ENCODE measurements at places on chromosomes 13 and 19.
A peak's percentile ranks its signal among the peaks of the same experiment; 100 is the strongest.

DNA sequence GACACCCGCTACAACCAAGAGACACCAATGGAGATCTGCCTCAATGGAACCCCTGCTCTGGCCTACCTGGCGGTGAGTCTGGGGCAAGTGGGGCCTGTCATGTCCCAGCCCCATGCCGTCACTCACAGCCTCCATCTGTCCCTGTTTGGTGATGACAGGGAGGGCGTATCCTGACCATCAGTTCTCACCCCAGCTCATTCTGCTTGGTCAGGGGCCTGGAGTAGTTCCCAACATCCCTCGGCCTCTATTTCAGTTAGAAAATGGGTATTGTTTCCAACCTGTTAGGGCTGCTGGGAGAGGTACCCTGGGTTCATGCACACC lies 18.2 kb downstream of the HIPK4 start:
- DNase-seq: no peak

DNA sequence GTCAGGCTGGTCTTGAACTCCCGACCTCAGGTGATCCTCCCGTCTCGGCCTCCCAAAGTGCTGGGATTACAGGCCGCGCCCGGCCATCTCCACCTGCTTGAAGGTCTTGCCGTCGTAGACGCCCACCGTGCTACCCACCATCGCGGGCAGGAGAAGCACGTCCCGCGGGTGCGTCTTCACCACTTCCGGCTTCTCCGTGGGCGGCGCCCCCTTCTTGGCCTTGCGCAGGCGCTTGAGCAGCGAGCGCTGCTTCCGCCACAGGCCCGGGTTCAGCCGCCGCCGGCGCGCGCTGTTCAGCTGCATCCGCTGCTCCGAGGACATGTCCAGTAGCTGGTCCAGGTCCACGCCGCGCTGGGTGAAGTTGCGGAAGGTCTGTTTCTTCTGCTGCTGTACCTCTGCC lies 21.6 kb downstream of the EFNA2 start:
- no peak for DNase-seq

- no peak for DNase-seq
These were observed 68.3 kb downstream of the ZNF431 start for GRCh38 chr19:21210037-21210621.

DNA sequence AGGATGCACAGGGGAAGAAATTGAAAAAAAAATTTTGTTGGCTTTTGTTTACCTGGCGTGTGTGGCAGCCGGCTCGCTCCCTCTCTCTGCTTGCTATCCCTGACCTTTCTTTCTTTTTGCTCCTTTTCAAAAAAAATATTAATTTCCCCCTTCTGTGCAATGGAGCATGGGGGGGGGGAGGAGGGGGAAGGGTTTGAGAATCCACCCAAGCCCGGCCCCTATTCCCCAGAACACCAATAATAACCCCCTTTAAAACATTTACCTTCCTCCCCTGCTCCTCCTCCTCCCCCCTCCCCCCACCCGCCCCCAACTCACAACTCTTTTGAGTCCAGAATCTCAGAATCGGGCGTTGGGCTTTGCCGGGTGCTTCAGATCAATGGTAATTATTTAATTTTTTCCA lies 28.4 kb downstream of the NFIX start:
- DNase-seq: peak; percentile 43

DNA sequence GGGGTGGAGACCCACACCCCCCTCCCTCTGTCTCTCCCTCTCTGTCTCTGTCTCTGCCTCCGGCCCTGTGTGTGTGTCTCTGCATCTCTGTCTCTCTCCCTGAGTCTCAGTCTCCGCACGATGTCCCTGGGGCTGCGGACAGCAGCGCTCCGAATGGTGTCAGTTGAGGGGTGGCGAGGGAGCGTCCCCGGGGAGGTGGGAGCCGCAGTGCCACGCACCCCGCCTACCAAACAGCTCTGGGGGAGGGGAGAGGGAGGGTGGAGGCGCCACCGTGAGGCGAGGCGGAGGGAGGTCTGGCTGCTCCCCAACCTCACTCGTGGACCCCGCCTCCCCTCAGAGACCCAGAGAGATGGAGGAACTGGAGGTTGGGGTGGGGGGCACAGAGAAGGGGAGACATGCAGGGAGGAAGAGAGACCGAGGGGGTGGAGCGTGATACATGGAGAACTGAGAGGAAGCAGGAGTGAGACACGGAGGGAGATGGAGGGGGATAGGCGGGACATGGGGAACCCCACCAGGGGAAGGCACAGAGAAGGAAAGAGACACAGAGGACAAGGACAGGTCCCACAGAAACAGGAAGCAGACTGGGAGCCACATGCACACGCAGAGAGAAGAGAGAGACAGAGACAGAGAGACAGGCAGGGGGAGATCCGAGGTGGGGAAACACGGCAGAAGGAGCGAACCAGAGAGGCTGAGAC lies 7.2 kb downstream of the ERFL start:
- DNase-seq: no peak

GRCh38 chr13:33547035-33547434 lies 261.5 kb upstream of the STARD13 start:
- no peak for DNase-seq

GRCh38 chr19:53945441-53945840 lies 17.3 kb upstream of the CACNG8 start:
- DNase-seq: no peak

- peak; percentile 10 for DNase-seq
These were observed 11.8 kb downstream of the TUBGCP3 start for GRCh38 chr13:112576191-112576590.

DNA sequence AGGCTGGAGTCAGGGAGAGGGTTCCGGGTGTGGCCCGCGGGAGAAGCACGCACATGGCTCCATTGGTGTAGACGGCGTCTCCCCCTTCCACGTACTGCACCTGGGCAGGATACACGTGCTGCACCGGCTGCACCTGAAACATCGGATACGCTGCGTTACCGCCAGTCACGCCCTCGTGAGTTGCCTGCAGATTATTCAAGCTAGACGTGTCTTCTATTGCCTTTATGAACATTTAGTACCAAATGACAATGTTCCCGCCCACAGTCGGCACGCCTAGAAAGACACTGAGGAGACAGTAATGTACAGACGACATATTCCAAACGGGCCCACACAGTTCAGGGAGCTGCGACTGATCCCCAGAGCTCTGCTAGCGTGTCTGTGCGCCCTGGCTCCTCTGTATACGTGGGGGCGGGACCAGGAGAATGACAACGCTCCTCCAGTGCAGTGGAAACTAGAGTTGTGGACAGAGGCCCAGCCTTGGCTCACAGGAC lies 64.1 kb upstream of the RANBP3 start:
- DNase-seq: no peak

GRCh38 chr19:38931521-38931793 lies 713 bp downstream of the MRPS12 start:
- DNase-seq: no peak

- no peak for DNase-seq
These were observed 22.6 kb downstream of the THSD1 start for GRCh38 chr13:52383366-52383765.

- no peak for DNase-seq
These were observed 30.8 kb upstream of the LDLR start for GRCh38 chr19:11058246-11059030.

- no peak for DNase-seq
These were observed 253.6 kb upstream of the MAB21L1 start for GRCh38 chr13:35729926-35730627.

- DNase-seq: no peak
These were observed 242.6 kb downstream of the KCTD12 start for GRCh38 chr13:76643596-76643995.

GRCh38 chr13:43528992-43529391 lies 257.8 kb downstream of the ENOX1 start:
- DNase-seq: no peak

DNA sequence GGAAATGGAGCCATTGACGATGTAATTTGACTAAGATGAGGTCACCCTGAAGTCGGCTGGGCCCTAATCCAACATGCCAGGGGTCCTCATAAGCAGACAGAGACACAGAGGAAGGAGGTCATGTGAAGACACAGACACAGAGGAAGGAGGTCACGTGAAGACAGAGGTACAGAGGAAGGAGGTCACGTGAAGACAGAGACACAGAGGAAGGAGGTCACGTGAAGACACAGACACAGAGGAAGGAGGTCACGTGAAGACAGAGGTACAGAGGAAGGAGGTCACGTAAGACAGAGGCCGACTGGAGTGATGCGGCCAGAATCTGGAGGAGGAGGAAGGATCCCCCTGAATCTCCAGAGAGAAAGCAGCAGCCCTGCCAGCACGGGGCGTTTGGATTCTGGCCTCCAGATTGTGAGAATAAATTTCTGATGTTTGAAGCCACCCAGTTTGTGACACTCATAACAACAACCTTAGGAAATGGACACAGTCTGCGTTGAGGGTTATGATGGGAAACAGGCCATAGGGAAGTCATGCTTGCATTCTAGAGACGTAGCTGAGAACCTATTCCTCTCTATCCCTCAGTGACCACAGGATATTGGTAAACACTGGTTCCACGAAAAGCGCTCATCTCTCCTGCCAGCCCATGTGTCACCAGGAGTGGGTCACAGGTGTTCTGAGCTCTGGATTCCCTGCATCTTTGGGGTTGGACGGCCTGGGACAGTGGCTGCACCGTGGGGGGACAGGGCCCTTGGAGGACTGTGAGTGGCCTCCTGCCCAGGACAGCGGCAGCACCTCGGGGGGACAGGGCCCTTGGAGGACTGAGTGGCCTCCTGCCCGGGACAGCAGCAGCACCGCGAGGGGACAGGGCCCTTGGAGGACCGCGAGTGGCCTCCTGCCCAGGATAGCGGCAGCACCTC lies 108.5 kb downstream of the SOX1 start:
- DNase-seq: no peak

- no peak for DNase-seq
These were observed 771.2 kb downstream of the SLITRK6 start for GRCh38 chr13:85028035-85028434.

- no peak for DNase-seq
These were observed 17.7 kb downstream of the TMEM272 start for GRCh38 chr13:51827254-51827653.

DNA sequence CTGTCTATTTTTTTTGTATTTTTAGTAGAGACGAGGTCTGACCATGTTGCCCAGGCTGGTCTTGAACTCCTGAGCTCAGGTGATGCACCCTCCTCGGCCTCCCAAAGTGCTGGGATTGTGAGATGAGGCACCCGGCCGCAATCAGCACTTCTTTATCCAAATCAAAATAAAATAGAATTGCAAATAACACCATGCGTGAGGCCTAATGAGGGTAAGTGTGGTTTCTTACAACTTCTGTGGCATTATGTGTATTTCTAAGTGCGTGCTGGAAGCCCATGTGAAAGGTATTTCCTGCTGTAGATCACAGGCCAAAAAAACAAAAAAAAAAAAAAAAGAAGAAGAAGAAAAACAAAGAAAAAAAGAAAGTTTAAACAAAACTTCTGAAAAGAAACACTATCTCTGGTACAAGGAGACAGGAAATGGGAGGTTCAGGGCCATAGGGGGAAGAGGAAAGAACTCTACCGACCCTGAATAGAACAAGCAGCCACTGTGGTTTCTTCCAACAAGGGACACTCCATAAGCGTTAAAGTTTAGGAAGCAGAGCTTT lies 3.0 kb upstream of the GRAMD1A start:
- DNase-seq: no peak

DNA sequence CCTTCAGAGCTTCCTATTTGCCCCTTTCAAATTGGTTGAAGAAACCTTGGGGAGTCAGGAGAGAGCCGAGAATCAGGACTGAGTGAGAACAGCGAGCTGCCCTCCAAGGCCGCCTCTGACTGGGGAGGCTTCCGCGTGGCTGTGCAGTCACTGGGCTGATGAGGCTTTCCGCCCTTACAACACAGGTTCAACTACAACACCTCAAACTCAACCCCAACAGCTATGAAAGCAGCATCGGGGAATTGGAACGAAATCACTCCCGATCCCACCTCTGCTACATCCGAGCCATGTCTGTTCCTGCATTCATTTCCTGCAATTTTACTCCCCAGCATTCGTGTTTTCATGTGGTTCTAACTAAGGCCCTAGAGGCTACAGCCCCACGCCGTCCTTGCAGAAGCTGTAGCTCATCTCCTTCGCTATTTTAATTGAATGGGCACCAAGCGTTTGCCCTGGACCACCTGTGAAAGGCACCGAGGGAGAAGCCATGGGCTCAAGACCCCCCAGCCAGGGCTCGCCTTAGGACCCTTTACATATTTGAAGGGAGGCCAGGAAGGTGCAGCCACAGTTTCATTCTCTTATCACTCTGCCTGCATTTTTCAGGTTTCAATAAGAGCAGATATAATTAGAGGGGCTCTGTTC lies 12.3 kb upstream of the RASA3 start:
- no peak for DNase-seq

GRCh38 chr19:11448923-11449554 lies 13.6 kb downstream of the PRKCSH start:
- DNase-seq: no peak

GRCh38 chr13:100115693-100116254 lies 26.9 kb downstream of the PCCA start:
- no peak for DNase-seq

GRCh38 chr19:9891609-9892373 lies 44.5 kb downstream of the OLFM2 start:
- DNase-seq: no peak

DNA sequence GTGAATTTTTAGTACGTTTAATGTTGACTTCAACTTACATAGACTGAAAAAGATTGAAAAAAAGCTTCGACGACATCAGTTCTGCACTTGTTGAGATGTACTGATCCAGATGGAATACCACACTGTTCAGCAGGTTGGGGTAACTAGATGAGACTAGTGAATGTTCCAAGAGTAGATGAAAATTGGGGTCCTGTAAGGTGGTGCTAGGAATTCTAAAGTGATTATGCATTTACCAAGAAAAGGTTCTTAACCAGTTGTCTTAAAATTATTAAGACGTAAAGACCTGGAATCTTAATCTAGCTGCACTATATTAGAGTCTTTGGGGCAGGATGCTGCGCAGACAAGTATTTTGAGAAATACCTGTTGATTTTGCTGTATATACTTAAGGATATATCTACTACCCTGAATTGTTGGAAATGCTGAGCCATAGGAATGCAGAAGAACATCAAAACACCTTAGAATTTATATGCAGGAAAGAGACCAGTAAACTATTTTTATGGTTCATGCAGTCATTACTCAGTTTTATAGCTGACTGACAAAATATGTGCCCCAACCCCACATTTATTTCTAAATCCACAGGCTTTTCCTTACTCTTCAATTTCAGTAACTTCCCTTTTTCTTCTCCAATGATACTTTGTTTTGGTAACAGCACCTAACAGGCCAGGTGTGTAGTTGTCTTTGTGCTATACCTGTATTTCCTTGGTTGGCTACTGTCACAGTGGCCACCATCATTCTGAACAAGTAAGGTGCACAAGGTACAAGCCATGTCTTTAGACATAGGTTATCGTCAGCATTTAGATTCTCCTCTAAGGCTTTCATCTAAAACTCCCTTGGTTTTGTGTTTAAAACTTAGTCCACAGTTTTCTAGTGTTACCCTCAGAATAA lies 8.6 kb downstream of the MIR17HG start:
- DNase-seq: no peak

DNA sequence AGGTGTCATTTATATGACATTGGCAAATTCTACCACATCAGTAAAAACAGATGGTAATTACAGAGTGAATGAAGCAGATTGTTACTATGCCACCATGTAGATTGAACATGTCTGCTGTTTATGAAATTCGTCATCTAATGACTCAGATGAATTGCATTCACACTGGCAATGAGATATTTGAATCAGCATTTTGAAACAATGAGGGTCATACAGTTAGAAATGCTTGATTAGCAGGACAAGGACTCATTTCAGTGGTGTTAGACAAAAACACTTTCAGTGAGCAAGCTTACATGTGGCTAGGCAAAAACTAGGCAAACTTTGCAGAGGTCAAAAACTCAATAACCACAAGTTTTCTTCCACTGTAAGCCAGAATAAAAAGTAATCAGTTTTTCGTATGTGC lies 1165.0 kb downstream of the SLITRK1 start:
- no peak for DNase-seq

GRCh38 chr19:54335164-54335563 lies 3.8 kb downstream of the LILRA4 start:
- DNase-seq: no peak

GRCh38 chr19:43798546-43799409 lies 3.5 kb downstream of the LYPD5 start:
- DNase-seq: no peak
